ENCODE measurements at places on chromosomes 4 and X.

- no peak for DNase-seq
Observed at GRCh38 chrX:21740329-21741274, 17.3 kb downstream of the SMPX start.

GRCh38 chr4:105599932-105600655 is 47.7 kb downstream of the ARHGEF38 start:
- DNase-seq = no peak

DNA sequence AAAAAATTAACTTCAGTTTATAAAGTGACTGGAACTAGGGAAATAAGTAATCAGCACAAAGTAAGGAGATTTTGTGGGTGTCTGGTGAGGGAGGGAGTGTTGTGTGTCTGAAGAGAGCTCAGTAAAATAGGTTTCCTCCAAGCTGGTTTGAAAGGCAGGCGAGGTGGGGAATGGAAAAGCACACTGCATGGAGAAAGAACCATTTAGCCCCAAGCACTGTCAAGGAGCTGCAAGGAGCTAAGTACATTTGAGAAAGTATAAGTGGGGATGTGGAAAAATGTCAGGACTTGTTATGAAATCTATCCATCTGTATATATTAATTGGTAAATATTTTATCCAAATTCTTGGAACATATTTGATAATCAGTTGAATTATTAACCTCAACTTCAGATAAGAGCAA is 956 bp downstream of the C4orf51 start:
- no peak for DNase-seq

- DNase-seq = no peak
Observed at GRCh38 chr4:89820010-89820409, 17.0 kb downstream of the SNCA start.

- DNase-seq = no peak
Observed at GRCh38 chrX:26146024-26146423, 7.9 kb downstream of the MAGEB18 start.

DNA sequence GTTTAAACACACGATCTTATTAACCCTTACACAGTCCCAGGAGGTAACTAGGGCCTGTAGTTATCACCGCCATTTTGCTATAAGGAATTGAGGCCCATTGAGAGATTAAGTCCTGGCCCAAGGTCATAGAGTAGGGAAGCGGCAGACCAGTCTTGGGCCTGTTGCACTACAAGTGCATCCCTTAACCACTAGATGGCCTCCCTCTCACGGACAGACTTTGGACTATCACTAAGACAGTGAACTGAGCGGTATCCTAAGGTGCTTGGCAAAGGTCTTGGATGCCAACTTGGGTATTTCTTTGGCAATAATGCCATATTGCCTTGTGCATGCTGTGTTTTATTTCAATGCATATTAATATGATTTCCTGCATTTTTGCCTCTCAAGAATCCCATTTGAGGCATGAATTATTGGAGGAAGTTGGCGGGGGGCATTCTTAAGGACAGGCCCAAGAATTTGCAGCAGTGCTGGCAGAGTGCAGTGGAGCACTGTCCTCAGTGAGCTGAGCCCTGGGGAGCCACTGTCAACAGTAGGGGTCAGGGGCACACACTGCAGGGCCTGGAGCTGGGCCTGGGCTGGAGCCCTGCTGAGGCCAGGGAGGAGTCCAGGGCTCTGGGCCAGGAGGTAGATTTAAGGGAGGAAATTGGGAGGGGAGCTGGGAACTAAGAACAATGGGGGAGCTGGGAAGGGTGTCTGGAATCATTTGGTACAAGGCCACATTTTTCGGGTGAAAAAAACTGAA is 147.4 kb downstream of the SMIM20 start:
- DNase-seq = no peak
